NCI-H1092 (cell line): ENCODE measurements at places on chromosomes 5 and 9.

DNA sequence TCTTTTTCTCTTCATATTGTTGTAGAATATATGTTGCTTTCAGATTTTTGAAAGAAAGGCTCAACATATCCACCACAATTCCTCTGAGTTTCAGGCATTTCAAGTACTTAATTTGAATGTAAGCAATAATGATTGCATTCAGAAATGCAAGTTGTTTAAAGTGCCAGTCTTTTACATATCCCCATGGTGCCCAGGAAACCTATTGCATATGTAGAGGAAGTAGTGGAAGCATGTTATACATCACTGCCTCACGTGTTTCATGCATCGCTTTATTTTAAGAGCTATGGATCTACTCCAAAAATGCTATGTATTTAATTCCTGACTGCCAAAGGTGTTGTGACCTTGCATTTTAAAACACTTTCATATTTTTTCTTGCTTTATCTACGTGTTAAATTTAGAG is 28.1 kb downstream of the CPEB4 start:
- no peak for DNase-seq

DNA sequence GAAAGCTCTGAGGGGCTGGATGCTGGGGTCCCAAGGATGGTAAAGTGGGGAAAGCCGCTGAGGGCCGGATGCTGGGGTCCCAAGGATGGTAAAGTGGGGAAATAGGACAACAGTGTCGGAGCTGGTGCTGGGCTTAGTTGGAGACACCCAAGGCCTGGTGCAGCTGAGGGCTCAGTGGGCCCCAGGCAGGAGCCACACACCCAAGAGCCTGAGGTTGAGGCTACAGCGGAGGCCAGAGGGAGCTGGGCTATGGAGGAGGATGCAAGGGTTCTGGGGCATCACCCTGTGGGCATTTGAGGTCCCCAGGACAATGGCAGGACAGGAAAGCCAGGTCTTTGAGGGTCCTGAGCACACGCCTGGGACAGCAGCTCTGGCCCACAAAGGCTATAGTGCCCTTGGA is 19.1 kb upstream of the SLC9A3 start:
- no peak for DNase-seq

- peak; percentile 12 for DNase-seq
These were observed 204.4 kb upstream of the TRIM32 start for GRCh38 chr9:116482740-116483139.

DNA sequence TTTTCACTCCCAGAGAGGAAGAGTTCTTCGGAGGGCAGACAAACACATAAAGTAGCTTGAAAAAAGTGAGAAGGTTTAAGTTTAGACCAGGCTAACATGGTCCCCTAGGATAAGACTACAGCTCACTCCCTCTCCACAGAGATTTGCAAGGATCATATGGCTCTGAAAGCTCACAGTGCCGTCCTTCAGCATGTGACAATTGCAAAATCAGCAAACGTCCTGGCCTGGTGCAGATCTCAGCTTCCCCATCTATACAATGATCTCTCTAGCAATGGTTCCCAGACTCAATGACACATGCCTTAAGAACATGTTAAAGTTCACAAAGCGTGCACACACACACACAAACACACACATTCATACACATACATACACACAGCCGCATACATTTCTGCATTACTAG is 327.6 kb downstream of the ACTL7B start:
- DNase-seq = no peak

GRCh38 chr9:137645211-137645610 is 26.4 kb downstream of the EHMT1 start:
- peak; percentile 83 for DNase-seq

DNA sequence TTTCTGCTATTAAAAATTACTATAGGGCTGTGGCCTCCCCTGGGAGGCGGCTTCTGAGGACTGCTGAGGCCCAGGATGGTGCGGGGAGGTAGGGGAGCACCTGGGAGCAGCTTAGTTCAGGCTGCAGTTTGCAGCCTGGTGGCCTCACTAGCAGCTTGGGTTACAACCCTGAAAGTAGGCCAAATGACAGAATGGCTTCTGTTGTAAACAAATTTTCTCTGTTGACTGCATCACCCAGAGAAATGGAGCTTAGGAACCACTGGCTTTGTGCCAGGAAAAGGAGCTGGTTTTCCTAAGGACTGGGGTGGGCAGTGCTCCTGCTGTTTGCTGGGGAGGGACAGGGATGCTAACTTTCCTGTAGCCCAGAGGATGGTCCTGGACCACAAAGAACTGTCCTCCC is 130.3 kb downstream of the ENTREP1 start:
- peak; percentile 30 for DNase-seq

DNA sequence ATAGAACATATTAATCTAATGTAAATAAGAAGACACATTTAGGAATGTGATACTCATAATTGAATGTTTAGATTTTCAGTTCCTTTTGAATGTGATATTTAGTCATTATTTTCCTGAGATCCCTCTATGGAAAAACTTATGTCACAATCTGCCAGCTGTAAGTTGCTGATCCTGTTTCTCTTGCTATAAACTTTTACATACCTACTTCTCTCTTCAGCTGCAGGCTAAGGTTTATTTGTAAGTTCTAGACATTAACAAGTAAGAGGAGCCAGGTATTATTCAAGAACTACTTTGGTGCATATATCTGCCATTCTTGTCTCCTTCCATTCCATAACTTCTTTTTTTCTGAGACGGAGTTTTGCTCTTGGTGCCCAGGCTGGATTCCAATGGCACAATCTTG is 462.4 kb downstream of the PRR16 start:
- DNase-seq = no peak

DNA sequence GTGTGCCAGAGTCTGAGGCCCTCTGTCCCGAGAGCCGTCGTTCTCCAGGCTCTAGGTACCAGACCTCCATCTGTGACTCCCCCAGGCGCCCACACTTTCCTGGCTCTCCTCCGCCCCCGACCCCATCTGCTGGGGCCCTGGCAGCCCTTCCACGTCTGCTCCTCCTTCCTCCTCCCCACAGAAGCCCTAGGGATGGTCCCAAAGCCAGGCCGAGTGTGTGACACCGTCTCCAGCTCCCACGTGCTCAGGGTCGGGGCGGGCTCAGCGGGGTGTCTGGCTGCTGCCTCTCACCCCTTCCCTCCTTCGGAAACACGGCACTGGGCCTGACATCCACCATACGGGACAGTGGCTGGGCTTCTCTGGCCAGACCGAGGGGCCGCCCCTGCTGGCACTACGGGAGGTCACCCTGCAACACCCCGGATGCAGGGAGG is 20.5 kb upstream of the SLC6A19 start:
- DNase-seq = no peak

DNA sequence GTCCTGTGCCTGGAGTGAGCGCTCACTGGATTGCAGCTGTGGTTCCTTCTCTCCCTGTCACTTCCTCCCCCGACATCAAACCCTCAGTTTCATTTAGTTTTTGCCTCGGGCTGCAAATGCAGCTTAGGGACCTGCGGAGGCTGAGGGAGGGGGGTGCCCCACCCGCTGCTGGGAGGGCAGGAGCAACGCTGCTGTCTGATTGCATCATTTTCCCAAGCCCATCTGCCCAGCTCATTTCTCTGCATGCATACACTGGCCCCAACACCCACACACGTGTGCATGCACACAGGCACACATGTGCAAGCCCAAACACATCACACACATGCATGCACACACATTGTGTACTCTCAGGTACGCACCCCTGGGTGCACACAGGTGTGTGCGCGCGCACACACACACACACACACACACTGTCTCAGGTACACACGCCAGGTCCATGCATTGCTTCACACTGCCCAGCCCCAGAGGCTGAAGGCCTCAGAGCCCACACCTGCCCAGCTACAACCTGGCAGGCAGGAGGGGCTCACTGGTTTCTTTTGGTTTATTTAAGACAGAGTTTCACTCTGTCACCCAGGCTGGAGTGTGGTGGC is 3.4 kb downstream of the ASS1 start:
- no peak for DNase-seq

DNA sequence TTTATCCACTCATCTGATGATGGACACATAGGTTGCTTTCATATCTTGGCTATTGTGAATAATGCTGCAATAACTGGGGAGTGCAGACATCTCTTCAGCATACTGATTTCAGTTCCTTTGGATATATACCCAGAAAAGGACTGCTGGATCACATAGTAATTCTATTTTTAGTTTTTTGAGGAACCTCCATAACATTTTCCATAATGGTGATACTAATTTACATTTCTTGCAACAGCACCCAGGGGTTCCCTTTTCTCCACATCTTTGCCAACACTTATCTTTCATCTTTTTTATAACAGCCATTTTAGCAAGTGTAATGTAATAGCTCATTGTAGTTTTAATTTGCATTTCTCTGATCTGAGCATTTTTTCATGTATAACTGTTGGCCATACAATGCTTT is 34.1 kb upstream of the NR4A3 start:
- no peak for DNase-seq

DNA sequence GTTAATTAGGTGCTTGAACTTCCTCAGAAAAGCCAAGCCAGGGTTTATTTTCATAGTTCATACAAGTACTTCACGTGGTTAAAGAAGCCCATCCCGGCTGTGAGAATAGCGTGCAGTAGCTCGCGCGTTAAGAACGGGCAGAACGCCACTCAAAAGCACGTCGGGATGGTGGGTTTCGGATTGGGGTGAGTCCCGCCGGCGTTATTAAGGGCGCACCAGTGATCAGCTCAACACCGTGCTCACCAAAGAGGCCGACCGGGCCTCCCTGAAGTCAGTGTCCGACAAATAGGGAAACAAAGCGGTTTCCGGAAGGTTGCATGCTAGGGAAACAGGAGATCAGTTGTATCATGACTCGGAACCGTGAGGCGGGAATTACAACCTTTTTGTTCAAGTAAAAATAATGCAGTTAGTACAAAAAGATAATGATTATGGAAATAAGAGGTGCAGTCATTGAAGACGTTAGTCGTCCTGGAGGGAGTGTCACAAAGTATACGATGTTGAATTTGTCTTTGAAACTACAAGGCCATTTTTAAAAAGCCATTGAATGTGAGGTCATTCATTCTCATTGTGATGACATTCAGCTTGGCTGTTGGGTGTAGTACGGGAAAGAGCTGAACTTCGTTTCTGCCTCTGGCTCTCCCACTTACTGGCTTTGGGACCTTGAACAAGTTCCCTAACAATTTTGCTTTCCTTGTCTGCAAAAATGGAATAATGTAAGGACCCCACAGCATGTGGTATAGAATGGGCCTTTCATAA is 992 bp downstream of the SETD9 start:
- DNase-seq = peak; percentile 6

DNA sequence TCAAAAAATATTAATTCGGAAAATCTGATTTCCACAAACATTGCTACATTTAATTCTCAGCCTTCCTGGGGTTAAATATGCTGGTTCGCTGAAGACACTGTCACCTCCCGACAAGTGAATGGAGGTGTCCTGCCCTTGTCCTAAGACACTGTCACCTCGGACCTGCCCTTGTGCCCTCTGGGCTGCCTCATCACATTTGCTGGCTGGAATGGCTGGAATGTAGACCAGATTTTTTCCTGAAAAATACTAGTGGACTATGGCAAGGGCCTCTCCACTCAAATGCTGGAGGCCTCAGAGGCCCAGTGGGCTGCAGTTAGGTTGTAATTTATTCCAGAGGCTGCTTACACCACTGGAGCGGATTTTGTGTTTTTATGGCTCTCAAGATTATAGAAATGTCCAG is 28.2 kb downstream of the CACNA1B start:
- no peak for DNase-seq

DNA sequence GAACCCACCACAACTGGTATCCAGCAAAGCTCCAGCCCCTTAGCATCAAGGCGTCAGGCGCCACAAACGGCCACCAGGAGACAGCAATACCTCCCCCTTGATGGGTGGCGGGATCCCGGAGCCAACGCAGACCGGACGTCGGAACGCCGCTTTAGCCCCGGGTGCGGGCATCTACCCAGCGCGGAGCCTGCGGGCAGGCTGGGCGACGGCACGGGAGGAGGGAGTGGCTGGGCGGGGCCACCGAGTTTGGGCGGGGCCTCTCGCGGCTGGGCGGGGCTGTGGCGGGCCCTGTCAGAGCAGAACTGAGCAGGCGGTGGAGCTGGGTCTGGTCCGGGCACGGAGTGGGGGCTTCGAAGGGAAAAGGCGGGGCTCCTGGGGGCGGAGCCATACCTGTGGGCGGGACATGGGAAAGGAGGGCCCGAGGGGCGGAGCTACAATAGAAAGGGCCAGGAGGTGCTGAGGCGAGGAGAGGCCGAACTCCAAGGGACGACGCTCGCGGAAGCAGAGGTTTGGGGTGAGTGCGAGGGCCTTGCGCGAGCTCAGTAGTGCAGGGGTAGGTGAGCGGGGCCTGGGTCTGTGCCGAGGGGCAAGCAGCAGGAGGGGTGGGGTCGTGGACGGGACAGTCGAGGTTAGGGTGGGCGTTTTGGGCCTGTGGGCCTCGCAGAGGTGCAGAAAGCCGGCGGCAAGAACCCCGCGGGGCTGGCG is 40.2 kb upstream of the GARNL3 start:
- peak; percentile 82 for DNase-seq

DNA sequence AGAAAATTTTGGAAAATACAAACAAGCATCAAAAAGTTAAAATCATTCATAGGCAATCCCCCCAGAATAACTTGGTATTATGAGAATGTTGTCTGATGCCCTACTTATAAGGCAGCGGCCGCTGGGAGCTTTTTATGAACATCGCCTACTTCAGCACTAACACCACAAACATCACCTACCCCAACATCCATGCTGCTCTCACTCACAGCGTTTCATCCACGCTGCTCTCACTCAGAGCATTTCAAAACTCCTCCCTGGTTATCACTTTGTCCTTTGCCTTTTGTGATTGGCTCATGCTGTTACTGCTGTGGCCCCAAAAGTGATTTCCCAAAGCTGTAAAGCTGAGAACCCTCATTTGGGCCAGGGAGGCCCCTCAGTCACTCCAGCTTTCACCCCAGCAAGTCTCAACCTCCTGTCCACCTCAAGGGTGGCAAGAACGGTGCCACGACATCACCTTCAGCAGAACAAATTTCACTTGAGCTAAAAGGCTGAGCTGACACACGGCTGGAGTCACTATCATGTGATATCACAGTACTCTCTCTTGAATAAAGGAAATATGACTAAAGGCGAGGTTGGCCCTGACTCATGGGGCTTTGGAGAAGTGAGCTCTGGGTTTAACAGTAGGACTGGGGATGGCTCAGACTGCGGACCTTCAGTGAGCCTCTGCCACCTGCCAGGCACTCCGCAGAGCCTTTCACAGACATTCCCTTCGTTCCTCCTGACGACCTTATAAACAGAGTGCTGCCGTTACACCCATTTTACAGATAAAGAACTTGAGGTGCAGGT is 25.2 kb downstream of the SHC3 start:
- no peak for DNase-seq

GRCh38 chr5:17839848-17840247 is 205.6 kb downstream of the TAF11L14 start:
- no peak for DNase-seq

DNA sequence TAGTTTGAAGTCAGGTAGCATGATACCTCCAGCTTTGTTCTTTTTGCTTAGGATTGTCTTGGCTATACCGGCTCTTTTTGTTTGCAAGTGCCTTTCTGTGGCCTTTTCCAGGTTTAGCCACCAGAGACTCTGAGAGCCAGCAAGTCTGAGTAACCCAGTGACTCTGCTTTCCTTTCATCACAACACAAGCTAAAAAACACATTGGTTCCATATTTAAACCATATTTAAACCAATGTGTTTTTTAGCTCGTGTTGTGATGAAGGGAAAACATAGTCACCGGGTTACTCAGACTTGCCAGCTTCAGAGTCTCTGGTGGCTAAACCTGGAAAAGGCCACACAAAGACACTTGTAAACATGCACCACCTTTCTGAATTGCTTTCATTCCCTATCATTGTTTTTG is 493.3 kb downstream of the NTRK2 start:
- DNase-seq = no peak

GRCh38 chr5:58266402-58266801 is 193.5 kb downstream of the PLK2 start:
- DNase-seq = no peak
